PC-3 (cell line): ENCODE measurements at places on chromosomes 3 and 15. TPM values are rescaled to one million over a fixed set of nuclear protein-coding genes. Genes with fewer than 3 reads are reported as not detected.

The CPLX3 gene
- total RNA-seq: not detected in 2 replicates

The RBP2 gene
- not detected in 2 replicates for total RNA-seq

The PPCDC gene
- 31.0 and 31.5 TPM in 2 replicates for total RNA-seq

The FAM219B gene
- total RNA-seq: 23.8 and 24.3 TPM in 2 replicates

The RYR3 gene
- not detected in 2 replicates for total RNA-seq

The SIDT1 gene
- total RNA-seq: 14.1 and 18.4 TPM in 2 replicates
